HuH-7 (cell line): ENCODE measurements at places on chromosomes 12 and 14.

DNA sequence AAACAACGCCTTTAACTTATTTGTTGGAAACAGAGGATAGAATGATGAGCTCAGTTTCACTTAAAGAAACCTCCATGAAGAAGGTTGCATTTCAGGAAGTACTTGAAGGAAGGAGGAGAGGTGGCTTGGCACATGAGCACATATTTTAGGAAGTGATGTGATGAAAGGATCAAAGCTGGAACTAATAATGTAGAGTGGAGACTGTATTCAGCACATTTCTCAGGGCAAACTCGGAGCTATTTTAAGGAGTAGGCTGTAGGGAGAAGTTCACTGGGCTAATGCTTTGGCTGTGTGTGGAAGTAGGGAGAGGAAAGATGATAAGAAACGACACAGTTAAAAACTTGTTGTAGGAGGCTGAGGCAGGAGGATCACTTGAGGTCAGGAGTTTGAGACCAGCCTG lies 272.8 kb downstream of the AKAP6 start:
- DNase-seq = no peak

- no peak for DNase-seq
Measured at GRCh38 chr12:18754124-18754707, 16.3 kb downstream of the CAPZA3 start.

DNA sequence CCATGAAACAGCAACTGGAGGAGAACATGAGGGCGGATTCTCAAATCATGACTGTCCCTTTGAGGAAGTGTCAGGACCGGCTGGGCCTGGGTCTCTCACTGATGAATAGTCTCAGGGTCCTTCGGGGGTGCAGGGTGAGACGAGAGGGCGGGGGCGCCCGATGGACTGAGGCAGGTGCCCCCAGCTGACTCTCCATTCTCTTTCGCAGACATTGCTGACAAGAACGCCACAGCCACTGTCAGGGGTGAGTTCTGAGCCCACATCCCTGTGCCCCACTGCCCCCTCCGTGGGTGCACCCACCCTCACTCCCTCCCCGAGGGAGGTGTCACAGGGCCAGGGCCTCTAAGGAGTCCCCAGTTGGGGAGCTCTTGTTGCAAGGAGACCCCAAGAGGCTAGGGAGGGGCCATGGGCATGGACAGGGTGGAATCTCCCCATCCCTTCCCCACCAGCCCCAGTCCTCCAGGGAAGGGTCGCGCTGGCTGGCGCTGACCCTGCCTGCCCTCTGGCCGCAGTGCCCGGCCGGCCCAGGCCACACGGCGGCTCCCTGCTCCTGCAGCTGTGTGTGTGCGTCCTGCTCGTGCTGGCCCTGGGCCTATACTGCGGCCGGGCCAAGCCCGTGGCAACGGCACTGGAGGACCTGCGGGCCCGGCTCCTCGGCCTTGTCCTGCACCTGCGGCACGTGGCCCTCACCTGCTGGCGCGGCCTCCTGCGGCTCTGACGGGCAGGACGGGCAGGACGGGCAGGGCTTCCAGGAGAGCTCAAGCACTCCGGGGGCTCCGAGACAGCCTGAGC lies 8.7 kb downstream of the C14orf180 start:
- DNase-seq = no peak

DNA sequence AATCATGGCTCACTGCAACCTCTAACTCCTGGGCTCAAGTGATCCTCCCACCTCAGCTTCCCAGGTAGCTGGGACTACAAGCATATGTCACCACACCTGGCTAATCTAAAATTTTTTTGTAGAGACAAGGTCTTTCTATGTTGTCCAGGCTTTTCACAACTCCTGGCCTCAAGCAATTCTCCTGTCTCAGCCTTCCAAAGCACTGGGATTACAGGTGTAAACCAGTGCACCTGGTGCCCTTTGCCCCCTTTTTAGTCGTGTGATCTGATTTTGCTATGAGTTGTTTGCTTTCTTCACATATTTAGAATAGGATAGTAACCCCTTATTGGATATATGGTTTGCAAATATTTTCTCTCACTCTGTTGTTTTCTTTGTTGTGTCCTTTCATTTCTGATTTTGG lies 1.7 kb upstream of the RAD52 start:
- DNase-seq = no peak

DNA sequence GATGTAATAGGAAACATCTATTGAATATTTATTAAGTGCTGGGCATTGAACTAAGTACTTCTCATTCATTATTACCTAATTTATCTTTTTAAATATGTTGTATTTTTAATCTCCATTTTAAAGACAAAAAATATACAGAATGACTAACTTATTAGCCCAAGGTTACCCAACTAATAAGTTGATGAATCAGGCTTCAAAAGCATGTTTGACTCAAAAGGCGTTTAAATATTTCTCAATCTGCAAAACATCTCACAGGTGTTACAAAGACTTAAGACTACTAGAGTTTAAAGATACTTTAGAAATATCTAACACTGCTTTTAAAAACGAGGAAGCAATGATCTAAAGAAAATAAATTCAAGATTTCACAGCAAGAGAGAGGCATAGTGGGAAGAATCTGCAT lies 457.4 kb upstream of the DCN start:
- no peak for DNase-seq

- DNase-seq = no peak
Measured at GRCh38 chr12:113710216-113710615, 238.5 kb upstream of the LHX5 start.

DNA sequence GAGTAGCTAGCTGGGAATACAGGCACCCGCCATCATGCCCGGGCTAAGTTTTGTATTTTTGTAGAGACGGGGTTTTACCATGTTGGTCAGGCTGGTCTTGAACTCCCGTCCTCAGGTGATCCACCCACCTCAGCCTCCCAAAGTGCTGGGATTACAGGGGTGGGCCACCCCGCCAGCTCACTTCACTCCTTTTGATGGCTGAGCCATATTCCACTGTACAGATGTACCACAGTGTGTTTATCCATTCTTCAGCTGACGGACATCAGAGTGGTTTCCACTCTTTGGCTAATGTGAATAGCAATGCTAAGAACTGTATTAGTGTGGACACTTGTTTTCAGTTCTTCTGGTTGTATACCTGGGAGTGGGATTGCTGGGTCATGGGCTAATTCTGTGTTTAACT lies 29.5 kb downstream of the SNRNP35 start:
- DNase-seq = no peak

- no peak for DNase-seq
Measured at GRCh38 chr14:35366056-35366451, 38.5 kb downstream of the NFKBIA start.

GRCh38 chr12:94795520-94795919 lies 145.2 kb upstream of the TMCC3 start:
- no peak for DNase-seq

DNA sequence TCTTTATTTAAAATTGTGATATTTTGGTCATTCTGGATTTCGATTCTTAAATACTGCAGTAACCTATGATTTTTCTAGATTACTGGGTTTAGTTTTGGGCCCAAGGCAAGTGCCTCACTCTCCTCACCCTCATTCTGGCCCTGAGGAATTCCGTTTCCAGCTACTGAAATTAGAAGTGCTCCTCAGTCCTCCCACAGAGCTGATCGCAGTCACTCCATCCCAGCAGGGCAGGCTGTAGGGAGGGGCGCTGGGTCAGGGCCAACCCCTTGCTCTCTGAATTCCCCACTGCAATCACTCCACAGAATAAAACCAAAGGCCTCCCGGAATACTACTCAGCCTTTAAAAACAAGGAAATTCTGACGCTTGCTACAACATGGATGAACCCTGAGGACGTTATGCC lies 66.5 kb upstream of the DIO3 start:
- no peak for DNase-seq

DNA sequence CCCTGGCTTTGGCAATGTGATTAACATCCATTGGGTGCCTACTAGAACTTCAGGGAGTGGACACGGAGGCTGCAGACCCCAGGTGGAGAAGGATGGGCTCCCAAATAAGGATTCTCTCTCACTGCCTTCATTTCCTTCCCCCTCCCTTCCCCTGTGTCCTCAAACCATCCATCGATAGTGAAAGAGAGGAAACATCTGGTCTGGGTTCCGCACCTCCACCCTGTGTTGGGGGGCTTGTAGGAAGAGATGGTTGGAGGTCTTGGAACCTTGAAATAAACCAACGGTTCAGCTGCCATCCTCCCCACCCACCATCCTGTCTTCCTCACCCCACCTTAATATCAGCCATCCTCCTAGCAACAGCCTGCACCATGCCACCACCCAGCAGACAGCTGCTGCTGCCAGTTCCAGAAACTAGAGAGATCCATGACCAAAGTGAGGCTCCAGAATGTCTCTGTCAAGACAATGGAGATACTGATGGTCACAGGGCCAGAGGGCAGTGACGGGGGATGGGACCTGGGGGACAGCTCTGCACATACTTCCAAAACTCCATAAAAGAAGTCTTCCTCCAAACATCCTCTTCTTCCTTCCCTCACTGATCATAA lies 153.1 kb upstream of the CCND2 start:
- DNase-seq = no peak

DNA sequence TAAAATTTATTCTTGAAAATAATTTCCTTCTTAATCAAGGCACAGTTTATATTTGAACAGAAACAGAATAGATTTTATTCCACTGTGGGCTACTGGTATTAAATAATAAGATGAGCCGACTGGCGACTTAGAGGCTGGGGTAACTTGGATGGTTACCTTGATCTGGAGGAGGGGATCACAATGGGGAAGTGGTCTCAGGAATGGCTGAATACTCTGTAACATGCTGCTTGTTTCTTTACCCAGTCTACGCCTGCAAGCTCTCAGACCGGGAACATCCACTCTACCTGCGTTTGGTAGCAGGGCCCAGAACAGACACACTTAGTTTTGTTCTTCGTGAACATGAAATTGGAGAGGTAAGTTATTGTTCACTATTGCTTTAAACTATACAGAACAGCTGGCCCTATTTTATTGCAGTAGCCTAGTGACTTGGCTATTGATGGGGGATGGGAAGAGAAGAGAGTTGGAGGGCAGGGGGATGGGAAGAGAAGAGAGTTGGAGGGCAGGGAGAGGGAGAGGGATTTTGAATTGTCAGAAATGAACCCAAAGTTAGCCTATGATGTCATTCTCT lies 67.9 kb downstream of the GNS start:
- DNase-seq = no peak

GRCh38 chr12:48890657-48891418 lies 25.2 kb upstream of the RND1 start:
- peak; percentile 76 for DNase-seq
